ENCODE measurements at places on chromosomes 13 and 19.

DNA sequence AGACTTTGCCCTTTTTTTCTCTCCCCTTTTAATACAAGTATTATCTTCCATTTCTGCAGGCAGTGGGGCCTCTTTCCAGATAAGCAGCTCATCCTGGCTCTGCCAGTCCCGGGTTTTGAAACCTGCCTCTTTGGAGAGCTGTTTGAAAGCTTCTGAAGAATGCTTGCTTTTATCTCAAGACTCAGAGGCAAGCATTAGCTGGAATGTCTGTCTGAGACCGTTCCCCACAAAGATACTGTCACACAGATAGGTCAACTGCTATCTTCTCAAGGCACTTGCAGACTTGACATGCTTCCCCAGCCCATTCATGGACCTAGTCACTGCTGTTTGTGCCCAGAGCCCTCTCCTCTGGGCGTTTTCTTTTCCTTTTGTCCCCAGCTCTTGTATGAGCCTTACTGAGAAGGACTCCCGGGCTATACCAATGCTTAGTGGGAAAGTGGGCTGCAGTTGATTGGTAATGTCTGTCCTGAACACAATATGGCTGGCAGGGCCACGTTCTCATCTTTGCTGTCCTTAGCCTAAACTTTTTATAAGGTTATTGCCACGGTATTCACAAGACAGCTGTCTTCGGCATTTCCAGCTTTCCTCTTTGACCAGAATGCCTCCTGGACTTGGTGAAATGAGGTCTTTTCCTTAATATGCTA, 13.4 kb downstream of the SERP2 start:
- no peak for DNase-seq

- DNase-seq: peak; percentile 78
Measured at GRCh38 chr13:107450431-107450830, 764.9 kb downstream of the LIG4 start.

- DNase-seq: peak; percentile 57
Measured at GRCh38 chr19:45492627-45493470, 4.0 kb downstream of the RTN2 start.

DNA sequence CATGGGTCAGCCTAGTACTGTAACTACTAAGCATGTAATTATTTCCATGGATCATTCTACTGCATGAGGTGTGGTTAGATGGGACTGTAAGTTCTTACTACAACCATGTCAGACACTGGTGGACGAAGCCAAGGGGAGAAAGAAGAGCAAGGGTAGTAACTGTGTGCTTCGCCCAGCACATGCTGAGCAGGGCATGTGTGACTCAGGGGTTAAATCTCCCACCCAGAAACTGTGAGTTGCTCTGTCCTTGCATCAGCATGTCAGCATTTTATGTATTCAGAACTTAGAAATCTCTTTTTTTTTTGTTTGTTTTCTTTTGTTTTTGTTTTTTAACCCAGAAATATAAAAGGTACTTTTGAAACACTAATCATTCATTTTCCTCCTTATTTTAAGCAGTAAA, 436.6 kb upstream of the KLF12 start:
- DNase-seq: no peak

DNA sequence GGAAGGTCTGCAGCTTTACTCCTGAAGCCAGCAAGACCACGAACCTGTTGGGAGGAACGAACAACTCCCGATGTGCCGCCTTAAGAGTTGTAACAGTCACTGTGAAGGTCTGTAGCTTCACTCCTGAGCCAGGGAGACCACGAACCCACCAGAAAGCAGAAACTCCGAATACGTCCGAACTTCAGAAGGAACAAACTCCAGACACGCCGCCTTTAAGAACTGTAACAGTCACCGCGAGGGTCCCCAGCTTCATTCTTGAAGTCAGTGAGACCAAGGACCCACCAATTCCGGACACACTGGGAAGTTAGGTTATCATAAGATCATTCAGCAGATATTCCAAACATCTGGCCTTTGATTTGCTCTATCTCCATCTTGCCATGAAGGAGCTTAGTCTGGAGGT, 1623.0 kb downstream of the SLITRK1 start:
- no peak for DNase-seq

GRCh38 chr19:7550169-7550770, 14.8 kb downstream of the PNPLA6 start:
- DNase-seq: no peak

DNA sequence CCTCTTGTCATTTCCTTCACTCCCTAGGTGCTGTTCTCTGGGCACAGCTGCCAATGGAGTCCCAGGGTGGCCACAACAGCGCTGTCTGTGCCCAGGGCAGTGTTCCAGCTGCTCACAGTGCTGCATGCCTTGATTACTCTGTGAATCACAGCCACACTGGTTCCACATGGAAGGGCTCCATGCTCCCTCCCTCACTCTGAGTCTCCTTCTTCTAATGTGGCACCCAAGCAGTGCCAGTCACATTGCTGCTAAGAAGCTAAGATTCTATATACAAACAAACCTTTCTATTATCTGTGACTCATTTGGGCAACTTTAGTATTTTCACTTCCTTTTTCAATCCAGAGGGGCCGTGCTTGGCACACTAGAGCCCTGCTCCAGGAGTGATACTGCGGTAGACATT, 248.7 kb downstream of the TDRD3 start:
- DNase-seq: no peak

DNA sequence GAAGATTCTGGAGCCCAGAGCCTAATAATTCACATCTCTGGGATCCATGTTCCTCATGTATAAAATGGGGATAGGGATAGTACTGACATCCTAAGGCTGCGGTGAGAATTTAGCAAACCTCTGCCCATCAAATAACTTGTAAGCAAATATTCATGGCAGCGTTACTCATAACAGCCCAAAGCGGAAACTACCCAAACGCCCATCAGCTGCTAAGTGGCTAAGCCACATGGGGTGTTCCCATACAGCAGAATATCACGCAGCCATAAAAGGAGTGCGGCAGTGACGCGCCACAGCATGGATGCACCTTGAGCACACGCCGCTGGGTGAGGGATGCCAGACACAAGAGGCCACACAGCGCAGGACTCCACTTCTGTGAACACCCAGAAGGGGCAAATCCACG, 19.7 kb downstream of the VRK3 start:
- DNase-seq: no peak

GRCh38 chr19:33280351-33280921, 21.9 kb downstream of the CEBPA start:
- no peak for DNase-seq

- no peak for DNase-seq
Measured at GRCh38 chr19:1457892-1458291, 8.0 kb downstream of the APC2 start.

GRCh38 chr19:28603453-28603852, 609.5 kb downstream of the UQCRFS1 start:
- DNase-seq: no peak

DNA sequence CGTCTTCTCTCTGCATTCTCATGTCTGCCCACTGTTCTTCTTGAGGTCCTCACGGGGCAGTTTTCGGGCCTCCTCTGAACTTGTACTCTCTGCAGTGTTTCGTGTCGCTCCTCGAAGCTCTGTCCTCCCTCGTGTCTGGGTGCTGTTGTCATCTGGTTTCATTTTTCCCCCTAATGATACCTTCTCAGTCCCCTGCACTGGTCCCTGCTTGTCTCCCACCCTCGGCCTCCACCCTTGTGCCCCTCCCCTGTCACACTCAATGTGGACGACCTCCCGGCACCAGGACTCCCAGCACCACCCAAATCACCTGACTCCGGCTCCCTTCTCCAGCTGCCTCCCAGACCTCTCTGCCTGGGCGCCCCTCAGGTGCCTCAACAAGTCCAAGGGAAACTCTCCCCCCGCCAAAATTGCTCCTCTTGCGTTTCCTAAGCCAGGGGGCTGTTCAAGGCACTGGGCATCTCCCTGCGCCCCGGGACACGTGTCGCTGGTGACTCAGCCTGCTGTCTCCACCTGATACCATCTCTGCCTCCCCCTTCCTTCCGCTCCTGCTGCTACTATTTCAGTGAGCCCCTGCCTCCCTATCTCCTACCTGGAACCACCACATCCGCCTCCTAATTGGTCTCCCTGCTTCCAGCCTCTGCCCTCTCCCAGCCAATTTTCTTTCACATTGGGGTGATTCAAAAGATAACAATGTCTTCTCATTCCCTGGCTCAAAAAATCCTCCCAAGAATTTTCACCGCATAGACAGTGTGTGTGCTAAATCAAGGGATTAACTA, 49.5 kb downstream of the RFX2 start:
- DNase-seq: peak; percentile 37

- peak; percentile 7 for DNase-seq
Measured at GRCh38 chr13:92806215-92806614, 420.4 kb upstream of the GPC6 start.

- no peak for DNase-seq
Measured at GRCh38 chr19:48813123-48813913, 2.5 kb upstream of the BCAT2 start.

DNA sequence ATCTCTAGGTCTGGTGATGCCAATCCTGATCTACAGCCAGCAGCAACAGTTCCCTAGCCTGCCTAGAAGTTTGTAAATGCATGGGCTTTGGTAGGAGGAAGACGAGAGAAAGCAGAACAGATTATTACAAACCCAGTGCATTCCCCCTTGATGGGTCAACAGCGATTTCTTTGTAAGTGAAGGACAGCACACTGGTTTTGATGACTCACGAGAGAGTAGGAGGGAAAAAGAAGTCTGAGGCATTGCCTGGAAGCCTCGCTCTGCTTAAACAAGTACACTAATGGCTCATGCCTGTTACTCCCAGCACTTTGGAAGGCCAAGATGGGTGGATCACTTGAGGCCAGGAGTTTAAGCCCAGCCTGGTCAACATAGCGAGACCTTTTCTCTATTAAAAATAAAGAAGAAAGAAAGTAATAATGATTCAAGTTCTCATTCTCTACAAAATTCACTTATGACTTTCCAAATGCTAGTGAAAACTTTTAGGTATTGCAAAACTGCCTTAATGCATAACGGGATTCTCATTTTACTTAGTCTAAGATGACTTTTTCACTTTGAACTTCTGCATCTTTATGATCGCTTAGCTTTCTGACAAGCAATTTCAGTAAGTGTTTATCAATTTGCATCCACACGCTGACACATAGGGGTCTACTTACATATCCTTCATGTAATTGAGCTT, 47.7 kb upstream of the USPL1 start:
- DNase-seq: no peak

DNA sequence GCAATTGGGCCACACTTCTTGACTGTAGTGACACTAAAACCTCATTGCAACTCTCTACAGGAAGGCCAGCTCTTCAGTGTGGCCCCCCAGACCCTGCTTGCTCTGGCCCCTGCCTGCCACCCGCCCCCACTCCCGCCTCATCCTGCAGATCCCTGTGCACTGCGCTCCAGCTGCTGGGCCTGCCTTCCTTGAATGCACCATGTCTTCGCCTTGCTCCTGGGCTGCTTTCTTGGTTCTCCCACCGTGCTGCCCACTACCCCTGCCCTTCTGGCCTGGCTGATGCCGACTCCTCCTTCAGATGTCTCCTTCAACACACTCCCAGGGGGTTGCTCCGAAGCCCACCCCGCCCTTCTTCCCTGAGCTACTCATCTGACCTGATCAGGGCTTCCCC, 98.2 kb downstream of the SIPA1L3 start:
- DNase-seq: no peak

Data from Kasumi-1 (cell line).